NCI-H187 (cell line): ENCODE measurements at places on chromosomes 2 and 18.
A peak's percentile ranks its signal among the peaks of the same experiment; 100 is the strongest.

- DNase-seq = no peak
These were observed 41.1 kb downstream of the NHEJ1 start for GRCh38 chr2:219119422-219120043.

DNA sequence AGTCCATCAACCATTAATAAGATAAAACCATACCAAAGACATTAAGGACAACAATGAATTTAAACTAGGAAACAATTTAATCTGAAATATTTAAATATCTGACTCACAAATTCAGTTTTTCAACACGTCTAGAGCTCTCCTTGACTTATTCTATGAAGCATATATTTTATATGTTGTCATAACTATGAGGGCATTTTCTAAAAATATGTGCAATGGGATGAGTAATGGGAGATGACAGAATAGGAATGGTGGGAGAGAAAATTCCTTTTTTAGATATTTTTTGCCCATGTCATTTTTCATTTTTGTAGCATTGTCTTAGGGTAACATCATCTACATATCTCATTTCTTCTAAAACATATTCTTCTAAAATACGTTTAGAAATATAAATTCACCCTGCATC, 79.2 kb upstream of the CDH2 start:
- DNase-seq = no peak

DNA sequence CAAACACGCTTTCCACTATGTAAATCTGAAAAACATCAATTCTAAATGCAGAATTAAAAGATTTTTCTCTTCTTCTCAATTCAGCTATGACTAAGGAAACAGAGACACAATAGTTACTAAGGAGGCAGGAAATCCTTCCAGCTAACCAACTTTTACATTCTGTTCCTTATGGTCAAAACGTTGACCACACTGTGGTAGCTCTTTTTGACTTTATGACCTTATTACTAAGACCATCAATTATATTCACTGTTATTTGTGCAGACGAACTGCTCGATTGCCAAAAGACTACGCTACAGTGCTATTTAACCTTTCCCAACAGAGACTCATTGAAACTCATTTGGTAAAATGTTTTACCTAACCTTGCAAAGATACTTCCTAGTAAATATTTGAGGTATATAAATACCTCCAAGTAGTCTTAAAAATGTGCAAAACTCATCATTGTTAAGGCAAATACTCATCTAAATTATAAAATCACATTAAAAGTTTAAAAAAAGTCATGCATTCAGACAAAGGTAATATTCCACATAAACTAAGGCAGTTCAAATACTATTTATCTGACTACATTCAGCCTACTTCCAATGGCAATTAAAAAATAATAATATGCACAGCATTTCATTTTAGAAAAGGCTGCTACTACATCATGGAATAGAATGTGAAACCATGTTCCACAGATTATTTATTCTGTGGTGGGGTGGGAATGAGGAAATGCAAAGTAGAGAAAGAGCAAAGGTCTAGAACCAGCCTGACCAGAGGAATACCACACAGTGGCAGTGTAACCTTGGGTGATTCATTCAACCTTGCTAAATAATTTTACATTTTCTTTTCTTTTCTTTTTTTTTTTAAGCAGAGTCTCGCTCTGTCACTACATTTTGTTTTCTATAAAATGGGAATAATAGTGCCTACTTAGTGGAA, 139.9 kb downstream of the THADA start:
- DNase-seq = no peak

GRCh38 chr2:158995677-158996049, 27.2 kb downstream of the TANC1 start:
- no peak for DNase-seq

GRCh38 chr2:175792199-175792598, 209.9 kb downstream of the LNPK start:
- DNase-seq = no peak

GRCh38 chr18:76874642-76875389, 52.5 kb downstream of the ZNF236 start:
- no peak for DNase-seq

DNA sequence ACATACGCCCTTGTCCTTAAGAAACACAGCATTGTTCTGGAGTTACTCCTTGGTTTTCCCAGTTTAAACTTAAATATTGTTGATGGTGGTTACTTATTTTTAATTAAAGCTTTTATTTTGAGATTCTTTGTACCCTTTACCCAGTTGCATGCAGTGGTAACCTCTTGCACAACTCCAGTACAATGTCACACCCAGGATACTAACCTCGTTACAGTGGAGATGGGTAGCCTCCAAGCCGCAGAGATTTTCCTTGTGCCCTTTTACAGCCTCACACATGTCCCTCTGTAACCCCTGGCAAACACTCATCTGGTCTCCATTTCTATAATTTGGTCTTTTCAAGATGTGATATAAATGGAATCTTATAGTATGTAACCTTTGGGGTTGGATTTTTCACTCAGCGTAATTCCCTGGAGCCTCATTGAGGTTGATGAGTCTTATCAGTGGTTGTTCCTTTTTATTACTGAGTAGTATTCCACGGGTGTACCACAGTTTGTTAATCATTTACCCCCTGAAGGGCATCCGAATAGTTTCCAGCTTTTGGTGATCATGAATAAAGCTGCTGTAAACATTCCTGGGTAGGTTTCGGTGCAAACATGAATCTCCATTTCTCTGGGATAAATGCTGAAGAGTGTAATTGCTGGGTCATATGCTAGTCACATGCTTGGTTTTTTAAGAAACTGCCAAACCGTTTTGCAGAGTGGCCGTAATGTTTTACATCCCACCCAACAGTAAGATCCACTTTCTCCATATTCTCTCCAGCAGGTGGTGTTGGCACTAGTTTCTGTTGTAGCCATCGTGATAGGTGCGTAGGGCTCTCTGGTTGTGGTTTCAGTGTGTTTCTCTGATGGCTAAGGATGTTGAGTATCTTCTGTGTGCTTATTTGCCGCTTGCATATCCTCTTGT, 68.6 kb downstream of the DGKD start:
- no peak for DNase-seq

DNA sequence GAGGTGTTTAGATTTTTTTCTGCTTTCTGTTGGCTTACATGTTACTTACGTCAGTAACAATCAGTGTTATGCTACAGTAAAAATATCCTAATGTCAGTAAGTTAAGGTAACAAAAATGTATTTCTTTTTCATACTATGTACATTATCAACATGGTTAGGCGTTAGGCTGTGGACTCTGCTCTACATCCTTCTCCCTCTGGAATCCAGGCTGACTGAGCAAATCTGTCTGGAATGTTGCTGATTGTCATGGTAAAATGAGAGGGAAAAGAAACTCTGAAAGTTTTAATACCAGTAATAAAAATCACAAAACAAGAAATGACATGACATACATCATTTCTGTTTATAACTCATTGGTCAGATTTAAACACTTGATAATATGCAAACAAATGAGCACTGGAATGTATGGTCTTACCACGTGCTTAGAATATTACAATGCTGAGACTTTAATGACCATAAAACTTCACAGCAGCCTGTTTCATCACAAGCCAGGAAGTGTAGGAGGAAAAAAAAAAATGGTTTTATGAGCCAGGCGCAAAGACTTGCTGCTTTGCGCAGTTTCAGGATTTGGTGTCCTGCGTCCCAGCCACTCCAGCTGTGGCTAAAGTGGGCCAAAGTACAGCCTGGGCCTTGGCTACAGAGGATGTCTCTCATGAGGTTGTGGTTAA, 252.4 kb downstream of the FSIP2 start:
- no peak for DNase-seq

DNA sequence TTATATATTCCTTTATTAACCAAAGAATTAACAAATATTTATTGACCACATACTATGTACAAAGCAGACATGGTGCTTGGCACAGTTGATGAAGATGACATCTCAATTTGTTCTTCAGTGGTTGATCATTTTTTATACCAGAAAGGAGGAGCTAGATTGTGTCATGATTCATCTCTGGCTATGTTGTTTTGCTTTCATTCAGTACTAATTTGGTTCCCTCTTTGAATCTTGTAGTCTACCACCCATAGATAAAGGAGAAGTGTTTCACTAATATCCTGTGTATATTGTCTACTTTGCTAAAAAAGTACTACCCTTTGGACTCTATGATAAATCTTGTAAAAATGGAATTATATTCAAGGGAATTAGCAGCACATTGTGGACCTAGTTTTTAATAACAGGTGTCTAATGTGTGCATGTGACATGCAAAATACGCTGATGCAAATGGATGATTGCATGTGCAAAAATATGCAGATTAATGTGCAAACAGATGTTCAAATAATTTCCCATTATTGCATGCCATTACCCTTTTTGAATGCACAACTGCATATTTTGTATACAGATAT, 313.2 kb upstream of the ZEB2 start:
- no peak for DNase-seq

- no peak for DNase-seq
These were observed 66.5 kb downstream of the RIT2 start for GRCh38 chr18:43049021-43049420.

DNA sequence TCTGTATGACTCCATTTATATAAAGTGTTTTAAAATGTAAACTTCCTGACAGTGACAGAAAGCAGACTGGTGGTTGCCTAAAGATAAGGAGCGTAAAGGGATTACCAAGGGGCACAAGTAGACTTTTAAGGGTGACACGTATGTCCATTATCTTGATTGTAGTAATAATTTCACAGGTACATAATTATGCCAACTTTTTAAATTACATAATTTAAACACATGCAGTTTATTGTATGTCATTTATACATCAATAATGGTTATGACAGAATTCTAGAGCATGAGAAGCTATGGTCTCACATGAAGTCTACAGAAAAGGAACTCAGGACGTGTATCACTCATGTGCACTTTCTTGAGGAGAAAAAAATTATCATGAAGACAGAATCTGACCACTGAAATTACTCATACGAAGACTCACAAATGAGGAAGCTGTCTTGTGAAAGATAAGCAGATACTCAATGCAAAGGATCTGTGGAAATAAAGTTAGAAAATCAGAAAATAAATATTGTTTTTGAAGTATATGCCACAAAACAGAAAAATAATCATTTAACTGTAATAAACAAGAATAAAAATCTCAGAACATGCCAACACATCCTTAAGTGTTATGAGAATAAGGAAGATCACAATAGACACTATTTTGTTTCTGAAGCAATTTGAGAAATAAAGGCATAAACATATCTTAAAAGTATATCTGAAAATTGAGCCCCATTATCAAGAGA, 84.4 kb downstream of the TMEM131 start:
- no peak for DNase-seq

DNA sequence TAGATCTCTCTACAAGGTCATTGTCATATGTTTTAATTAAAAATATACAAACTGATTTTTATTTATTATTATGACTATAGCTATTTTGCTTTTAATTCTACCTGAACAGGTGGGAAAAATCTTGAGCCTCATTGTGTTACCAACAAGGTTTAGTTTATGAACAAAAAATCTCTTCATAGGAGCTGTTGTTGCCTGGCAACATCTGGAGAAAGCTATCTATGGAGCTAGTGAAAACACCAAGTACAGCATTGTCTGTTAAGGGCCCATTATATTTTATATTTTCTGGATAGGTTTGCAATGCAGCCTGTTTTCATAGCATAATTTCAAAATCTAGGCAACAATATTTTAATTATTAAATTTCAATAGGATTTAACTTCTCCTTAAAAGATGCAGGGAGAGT, 383.0 kb upstream of the TMEFF2 start:
- DNase-seq = no peak

DNA sequence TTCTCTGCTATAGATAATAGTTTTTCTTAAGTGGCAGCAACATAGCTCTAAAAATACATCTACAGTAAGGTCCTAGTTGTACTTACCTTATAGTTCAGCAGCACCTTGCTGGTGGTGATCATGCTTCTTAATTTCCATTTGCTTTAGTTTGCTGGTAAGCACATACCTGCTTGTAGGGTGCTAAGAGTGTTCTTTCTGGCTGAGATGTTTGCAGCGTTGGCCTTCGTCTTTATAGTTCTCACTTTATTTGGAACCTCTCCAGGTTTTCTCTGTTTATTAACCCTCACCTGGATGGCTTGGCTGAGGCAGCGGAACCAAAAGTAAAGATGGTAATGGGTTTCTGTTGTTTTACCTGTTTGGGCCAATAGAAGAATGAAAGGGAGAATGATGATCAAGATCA, 123.6 kb upstream of the EFEMP1 start:
- DNase-seq = peak; percentile 21

GRCh38 chr2:237879991-237880560, 20.7 kb downstream of the RAMP1 start:
- DNase-seq = no peak

GRCh38 chr18:22296304-22296703, 121.4 kb downstream of the CTAGE1 start:
- DNase-seq = no peak

GRCh38 chr2:144560251-144560650, 40.3 kb upstream of the ZEB2 start:
- DNase-seq = no peak

GRCh38 chr18:30486856-30487255, 555.7 kb downstream of the DSC3 start:
- no peak for DNase-seq

- DNase-seq = no peak
These were observed 41.2 kb upstream of the TEX51 start for GRCh38 chr2:126857502-126857901.

DNA sequence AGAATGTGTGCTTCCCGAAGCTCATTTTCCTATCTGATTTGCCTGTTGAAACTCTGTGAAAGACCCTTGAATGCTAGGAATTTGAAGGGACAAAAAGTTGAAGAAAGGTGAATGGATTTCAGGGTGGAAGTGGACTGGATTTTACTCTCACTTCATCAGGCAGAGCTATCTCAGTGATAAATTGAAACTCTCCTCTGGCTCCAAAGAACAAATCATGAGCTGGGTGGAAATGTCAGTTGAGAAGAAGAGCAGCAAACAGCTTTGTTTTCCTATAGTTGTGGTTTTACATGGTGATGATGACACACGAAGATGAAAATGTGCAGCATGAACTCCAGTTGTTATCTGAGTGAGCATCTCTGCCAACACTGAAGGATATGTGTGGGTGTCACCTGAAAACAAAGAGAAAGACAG, 34.4 kb downstream of the CD28 start:
- DNase-seq = no peak

- no peak for DNase-seq
These were observed 371 bp upstream of the LCLAT1 start for GRCh38 chr2:30446602-30447148.

DNA sequence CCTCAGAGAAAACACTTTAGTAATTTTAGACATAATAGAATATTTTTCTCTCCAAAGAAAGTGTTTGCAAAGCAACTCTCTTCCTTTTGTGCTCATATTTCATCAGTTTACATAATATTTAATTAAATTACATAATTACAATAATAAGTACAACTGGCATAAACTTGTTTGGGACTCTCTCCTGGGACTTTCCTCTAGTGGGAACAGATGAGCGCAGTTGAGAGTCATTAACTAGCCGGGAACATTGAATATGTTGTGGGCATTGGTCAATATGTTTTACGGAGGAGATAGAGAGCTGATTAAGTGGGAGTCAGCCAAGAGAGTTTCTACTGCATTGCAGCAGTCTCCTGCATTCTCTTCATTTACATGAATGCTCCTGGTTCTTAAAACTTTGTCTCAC, 607.7 kb downstream of the ARHGAP15 start:
- DNase-seq = no peak

- no peak for DNase-seq
These were observed 63.3 kb upstream of the GALNT5 start for GRCh38 chr2:157194097-157194688.

- no peak for DNase-seq
These were observed 1.1 kb upstream of the DGKD start for GRCh38 chr2:233353101-233353768.

GRCh38 chr2:192197357-192197756, 2.6 kb upstream of the TMEFF2 start:
- no peak for DNase-seq

- DNase-seq = no peak
These were observed 273.3 kb downstream of the TNS1 start for GRCh38 chr2:217729421-217730053.
